ENCODE measurements at places on chromosomes 11 and 22.

GRCh38 chr11:34261820-34262219 lies 96.0 kb downstream of the ABTB2 start:
- no peak for DNase-seq

DNA sequence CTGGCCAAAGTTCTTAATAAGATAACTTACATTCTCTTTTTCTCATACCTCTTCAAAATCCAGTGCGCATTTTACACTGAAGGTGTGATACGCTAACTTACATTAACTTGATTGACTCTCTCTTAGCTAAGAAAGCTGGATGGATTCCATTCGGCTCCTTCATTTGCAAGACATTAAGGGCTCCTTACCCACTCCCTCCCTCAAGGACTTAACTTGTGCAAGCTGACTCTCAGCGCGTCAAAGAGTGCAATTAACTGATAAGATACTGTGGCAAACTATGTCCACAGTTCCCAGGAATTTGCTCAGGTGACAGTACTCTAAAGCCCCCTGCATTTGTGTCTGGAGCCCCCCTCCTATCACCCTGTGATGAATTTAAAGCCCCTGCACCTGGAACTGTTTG lies 6.4 kb upstream of the RFPL1 start:
- DNase-seq = no peak

- DNase-seq = no peak
Measured at GRCh38 chr11:106152824-106153223, 75.4 kb downstream of the AASDHPPT start.

GRCh38 chr11:100098560-100098959 lies 588.5 kb upstream of the ARHGAP42 start:
- no peak for DNase-seq

DNA sequence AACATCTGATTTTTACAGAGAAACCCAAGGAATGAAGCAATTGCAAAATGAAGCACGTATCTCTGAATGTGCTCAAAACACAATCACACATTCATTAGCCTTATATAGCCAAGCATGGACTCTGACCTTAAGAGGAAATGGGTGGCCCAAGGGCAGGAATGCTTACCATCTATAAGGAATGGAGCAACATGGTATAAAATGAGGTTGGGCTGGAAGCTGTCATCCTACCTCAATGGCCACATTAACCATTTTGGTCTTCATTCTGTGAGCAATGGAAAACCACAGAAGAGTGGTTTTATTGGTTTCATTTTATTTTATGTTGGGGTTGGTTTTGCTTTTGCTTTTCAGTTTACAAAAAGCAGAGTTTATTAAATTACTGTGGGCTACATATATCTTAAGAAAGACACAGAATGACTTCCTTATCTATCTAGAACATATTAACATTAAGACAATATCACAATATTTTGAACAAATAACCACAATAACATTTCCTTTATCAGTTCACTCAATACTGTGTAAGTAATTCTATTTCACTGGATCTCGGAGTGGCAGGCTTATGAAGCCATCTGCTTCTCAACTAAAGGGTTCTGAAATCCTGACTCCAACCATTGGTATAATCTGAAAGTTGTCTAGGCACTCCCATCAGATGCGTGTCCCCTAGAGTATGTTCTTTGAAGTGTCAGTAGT lies 10.8 kb upstream of the MS4A13 start:
- no peak for DNase-seq

- no peak for DNase-seq
Measured at GRCh38 chr22:26610996-26611395, 6.8 kb downstream of the CRYBB1 start.

DNA sequence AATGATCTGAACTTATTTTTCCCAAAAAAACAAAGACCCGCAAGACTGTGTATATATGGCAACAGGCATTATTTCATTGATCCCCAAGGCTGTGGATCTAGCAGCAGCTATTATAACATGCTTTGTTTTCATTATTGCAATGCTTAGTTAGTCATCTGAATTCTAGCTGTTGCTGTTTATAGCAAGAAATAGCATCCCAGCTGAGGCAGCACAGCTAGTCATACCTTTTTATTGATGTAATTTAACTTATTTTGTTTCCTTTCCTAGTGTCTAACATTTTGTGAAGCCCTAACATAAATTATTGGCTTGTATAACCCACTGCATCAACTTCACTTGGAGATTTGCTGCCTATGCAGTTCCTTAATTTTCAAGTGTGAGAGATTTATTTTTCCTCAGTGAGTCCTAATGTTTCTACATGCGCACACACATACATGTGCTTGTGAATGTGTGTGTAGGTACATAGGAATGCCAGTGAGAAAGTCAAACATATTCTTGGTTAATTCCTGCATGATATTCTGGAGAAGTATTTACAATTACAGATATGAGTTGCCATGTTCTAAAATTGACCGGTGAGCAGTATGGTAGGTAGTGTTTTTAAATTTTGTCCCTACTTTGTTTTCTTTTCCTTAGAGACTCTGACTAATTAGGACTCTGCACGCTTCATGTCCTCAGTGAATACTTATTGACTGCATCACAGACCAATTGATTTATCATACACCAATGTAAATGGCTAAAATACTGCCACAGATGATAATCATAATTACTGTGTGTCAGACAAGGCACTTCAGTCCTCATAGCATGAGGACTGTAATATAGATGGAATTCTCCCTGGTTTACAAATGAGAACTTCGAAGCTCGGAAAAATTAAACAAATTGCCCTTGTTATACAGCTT lies 119.3 kb downstream of the WNT11 start:
- DNase-seq = no peak
